ENCODE measurements at places on chromosomes 2 and 18. TPM values are rescaled to one million over a fixed set of nuclear protein-coding genes. Genes with fewer than 3 reads are reported as not detected.

The AQP12A gene
- not detected for polyA plus RNA-seq

The ZNF407 gene
- 5.7 TPM for polyA plus RNA-seq

The CCDC141 gene
- polyA plus RNA-seq = not detected

The GALNT14 gene
- polyA plus RNA-seq = not detected

The CD226 gene
- 0.04 TPM for polyA plus RNA-seq
